Endothelial cell (in vitro differentiated cells): ENCODE measurements at places on chromosomes 2 and 18.
A peak's percentile ranks its signal among the peaks of the same experiment; 100 is the strongest.

GRCh38 chr2:239285071-239285931 lies 115.5 kb downstream of the HDAC4 start:
- no peak for DNase-seq

DNA sequence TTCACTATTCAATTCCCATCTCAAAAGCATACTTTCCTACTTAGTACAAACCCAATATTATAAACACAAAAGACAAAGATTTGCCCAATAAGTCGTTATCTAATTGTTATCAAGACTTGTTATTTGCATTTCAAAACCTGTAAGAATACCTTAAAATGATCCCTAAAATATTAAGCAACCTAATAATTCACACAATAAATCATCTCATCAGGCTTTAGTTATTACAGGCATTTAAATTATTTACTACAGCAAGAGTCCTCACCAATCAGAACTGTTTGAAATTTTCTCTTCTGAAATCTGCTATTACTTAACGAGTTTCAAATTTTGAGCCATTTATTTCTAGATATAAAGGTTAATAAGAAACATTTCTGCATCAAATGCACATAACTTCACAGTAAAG lies 1.6 kb downstream of the CCDC88A start:
- DNase-seq = no peak

DNA sequence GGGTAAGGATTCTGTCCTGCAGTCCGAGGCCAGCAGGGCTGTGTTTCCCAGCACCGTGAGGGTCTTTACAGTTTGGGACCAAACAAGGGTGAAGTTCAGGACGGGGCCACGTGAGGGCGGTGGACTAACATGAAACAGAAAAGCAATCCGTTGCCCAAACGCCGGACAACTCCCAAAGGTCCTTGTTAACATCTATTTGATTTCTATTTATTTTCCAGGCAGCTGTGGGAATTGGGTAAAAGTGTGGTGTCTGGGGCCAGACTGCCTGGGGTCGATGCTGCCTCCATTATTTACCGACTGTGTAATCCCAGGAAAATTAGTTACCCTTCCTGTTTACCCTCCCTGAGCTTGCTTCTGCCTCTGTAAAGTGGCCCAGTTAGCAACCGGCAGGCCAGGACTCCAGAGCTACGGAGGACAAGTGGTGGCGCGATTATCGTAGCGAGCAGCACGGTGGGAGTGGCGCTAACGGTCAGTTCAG lies 66.3 kb upstream of the TCF7L1 start:
- DNase-seq = peak; percentile 85

DNA sequence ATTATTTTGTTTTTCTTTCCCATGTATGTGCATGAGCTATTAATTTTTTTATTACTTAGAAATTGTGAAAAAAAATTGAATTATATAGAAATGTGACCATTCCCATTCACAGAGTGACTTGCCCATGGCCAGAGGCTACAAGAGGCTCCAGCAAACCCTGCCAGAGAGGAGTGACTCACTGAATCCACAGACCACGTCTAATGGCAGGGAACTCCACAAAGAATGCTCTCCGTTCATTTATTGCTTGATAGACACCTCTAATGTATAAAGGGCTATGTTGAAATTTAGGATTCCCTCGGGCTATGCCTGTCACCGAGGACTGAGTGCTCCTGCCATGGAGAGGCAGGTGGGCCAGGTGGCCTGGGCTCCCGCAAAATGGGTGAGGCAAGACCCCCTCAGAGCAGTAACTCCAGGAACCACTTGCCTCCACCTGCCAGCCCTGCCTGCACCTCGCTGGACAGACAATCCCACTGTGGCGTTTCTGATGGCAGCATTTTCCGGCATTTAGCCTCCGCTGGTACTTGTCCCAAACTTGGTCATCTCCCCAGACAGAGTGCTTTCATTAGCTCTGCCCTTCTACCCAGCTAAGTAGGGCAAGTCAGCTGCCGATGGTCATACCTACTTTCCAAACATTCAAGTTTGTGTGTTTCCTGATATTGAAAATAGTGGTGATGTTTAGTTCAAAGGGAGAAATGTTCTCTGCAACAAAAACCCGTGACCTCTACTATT lies 200.3 kb downstream of the PRKCE start:
- DNase-seq = no peak

DNA sequence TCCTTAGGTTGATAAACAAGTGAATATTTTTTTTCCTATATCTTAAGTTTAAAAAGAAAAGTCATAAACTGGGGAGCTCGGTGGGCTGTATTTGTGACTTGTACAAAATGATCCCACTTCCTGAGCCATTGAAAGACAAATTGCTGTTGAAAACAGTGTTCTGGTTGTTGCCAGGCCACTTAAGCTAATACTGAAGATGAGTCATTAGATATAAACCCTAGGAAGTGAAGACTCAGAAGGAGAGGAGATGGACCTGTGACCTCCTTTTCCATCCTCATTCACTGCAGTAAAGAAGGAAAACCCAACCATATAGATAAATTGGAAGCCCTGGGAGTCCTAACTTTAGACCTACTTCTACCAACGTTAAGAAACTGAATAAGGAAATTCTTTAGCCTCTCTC lies 46.2 kb upstream of the SERPINE2 start:
- no peak for DNase-seq

- no peak for DNase-seq
Measured at GRCh38 chr2:12289120-12289802, 427.5 kb upstream of the TRIB2 start.
